ENCODE measurements at places on chromosomes 7 and 10.

DNA sequence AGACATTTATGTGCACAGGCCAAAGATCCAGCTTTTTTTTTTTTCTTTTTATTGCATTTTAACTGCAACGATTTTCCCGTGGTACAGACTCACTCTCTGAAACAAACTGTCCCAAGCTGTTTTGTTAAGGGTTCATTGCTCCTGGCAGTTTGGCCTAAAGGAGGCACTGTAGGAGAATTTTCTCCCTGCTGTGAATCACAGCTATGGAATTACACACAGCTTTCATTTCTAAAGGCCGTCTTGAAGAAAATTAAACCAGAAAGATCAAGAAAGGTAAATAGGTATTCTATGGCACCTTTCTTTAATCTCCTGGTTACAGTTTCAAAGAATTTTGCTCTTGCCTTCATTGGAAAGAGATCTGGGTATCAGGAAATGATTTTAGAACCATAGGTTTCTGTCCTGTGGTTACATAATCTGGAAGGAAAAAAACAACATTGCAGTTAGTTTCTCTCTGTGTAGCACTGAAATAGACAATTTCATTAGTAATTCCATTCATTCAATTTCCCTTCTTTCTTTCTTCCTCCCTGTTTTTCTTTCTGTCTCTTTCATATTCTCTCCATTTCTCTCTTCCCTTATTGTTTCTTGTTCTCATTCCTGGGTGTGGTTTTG is 51.2 kb downstream of the PDK4 start:
- DNase-seq = peak; percentile 84

- peak; percentile 44 for DNase-seq
These were observed 38.8 kb downstream of the PSAP start for GRCh38 chr10:71812016-71812912.

DNA sequence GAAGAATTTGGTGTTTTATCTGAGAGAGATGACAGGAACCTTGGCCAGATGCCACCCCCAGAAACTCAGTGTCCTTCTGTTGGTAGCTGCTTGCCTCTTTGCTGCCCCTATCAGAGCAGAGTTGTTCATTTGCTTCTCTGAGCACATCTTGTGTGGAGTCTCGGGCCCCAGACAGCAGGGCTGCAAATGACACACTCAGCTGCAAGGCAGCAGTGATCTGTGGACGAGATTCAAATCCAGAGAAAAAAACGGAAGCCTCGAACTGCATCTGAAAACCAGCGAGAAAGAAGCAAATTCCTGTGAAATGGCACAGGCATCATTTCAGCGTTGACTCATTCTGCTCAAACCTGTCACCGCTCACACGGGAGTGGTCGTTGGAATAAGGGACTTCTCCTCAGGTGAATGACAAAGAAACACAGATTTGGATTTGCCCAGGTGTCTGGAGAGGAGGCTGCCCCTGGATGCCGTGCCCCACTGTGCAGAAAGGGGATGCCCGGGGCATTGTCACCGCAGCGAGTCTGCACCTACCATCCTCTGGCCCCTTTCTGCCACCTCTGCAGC is 144.7 kb downstream of the PFKFB3 start:
- DNase-seq = no peak

DNA sequence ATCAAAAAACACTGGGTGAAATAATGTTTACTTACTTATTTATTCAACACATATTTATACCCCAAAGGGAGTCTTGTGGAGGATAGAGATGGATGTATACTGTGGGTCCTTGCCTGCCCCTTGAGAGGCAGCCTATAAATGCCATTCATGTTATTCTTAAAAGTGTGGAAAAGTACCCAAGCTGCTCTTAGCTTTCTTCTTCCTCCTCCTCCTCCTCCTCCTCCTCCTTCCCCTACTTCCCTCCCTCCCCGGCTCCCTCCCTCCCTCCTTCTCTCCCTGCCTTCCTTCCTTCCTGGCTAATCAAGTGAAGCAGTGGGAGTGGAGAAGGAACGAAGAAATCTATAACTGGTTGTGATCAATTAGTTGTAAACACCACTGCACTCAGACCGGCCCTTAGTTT is 21.2 kb upstream of the IGF2BP3 start:
- no peak for DNase-seq
